ENCODE measurements at places on chromosomes 3 and 15. TPM values are rescaled to one million over a fixed set of nuclear protein-coding genes. Genes with fewer than 3 reads are reported as not detected.

GRCh38 chr3:185204894-185205293, 49.0 kb downstream of the EHHADH start:
- no peak for DNase-seq

DNA sequence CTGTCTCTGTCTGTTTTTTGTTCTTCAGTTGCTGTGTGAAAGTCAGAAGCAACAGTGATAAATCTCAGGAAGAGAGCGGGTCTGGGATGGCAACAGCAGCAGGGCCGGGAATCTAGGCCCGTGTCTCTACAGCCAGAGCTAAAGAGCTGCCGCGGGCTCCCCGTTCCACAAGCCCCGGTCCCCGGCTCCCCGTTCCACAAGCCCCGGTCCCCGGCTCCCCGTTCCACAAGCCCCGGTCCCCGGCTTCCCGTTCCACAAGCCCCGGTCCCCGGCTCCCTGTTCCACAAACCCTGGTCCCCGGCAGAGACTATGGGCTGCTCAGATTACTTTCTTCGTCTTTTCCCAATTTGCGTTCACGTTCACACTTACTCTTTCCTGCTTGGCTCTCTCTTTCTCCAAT, 19.5 kb downstream of the RCCD1 start:
- DNase-seq = no peak

DNA sequence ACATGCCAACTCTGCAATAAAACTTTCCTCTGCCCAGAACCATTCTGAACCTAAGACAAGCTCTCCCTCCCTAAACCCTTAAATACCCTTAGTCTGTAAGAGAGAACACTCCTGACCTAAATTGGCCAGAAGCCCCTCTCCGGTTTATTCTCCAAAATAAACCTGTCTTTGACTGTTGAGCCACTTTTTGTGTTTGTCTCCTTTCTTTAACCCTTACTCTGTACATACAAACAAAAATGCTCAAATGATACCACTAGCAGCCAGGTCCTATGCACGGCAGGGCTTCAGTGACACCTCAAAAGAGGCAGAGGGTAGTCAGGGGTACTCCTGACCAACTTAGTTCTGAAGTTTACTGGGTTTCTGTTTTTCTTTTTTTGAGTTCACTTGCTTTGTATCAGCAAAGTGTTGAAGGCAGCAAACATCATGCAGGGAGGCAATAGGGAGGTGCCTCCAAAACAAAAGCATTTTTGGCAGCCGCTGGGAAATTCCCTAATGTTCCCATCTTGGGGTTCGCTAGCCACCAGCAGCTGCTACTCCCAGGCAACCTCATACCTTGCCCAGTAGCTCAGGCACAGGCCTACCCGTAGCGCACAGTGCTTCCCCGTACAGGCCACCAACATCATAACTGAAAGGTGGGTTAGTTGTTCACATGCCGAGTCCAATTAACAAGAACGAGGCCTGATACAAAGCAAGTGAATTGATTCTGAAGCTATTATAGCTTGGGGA, 62.9 kb upstream of the GCNT3 start:
- DNase-seq = no peak

DNA sequence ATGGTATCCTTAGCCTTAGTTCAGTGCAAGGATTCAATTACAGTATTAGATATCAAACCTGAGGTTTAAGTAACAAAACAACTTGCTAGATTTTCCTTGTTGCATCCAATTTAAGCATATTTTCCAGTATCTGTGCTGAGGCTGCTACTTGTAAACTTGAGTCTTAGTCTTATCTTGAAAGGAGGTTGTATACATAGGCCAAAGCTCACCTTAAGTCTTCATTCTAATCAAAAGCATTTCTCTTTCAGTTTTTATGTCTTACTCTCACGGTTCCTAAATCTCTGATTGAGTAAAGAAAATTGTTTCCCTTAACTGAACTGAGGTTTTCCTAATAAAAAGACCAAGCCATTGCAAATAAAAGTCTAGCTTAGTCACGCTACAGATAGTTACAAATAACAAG, 52.6 kb downstream of the U2SURP start:
- no peak for DNase-seq

- peak; percentile 18 for DNase-seq
Observed at GRCh38 chr3:14145236-14145635, 20.4 kb downstream of the TMEM43 start.

DNA sequence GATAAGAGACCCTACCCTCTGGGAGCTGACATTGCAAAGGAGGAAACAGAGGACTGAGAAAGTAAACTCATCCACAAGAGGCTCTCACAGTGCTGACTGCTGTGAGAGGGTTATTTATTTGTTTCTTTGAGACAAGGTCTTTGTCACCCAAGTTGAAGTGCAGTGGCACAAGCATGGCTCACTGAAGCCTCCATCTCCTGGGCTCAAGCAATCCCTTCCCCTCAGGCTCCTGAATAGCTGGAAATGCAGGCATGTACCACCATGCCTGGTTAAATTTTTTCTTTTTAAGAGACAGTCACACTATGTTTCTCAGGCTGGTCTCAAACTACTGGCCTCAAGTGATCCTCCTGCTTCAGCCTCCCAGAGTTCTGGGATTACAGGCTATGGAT, 52.8 kb downstream of the FBLN2 start:
- DNase-seq = no peak

- DNase-seq = no peak
Observed at GRCh38 chr3:66454464-66454859, 46.4 kb downstream of the LRIG1 start.

DNA sequence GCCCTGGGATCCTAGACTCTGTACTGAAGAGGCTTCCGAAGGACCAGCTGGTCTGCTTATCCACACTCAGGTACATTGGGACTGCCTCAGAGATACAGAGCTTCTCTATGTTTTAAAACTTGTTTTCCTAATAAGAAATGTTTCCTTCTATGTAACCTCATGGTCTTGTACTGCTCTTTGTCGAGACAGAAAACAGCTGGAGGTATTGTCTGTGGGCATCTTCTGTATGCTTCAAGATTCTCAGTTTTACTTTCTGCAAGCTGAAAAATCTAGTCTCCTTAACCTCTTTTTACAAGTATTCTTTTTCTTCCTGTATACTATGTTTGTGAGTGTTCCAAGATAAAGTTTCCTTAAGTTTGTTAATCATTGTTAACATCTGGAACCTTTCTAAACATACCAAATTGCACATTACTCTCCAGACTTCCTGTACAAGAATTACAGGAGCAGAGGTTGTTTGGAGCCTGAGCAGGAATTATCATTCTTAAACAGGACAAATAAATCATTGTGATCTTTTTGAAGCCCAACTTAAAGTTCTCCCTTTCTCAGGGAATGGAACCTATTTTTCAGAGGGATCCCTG, 358.3 kb upstream of the CFAP20DC start:
- no peak for DNase-seq

- DNase-seq = no peak
Observed at GRCh38 chr3:123467046-123467445, 18.2 kb upstream of the ADCY5 start.

DNA sequence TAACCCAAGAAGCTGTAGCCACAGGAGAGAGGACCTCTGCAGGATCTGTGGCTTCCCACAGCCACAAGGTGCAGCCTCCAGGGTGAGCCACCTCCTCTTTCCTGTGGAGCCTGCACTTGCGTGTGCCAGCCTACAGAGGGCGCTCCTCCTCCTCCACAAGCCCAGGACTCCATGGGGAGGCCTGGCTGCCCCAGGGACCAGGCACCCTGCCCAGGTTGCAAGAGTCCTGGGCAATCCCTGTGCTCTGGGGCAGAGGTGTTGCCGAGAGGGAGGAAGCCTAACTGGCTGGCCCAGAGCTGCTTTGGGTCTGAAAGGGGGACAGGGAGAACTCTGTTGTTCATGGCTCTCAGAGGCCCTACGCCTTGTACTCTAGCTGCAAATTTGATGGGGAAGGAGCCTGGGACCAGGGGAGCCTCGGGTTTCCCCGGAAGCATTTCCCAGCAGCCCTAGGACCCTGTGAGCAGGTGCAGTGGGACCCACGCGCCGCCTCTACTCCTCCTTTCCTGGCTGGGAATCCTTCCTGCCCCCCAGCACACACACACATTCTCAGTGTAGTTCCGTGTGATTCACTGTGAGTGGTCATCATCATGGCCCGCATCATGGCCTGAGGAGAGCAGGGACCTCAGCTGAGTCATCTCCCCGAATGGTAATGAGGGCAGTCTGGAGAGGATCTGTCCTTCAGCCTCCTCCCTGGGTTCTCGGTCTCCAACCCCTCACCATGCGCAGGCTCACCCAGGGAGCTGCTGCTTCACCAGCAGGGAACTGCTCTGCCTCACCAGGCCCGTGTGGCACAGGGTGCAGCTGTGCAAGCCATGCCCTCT, 24.3 kb downstream of the TBC1D21 start:
- peak; percentile 69 for DNase-seq

DNA sequence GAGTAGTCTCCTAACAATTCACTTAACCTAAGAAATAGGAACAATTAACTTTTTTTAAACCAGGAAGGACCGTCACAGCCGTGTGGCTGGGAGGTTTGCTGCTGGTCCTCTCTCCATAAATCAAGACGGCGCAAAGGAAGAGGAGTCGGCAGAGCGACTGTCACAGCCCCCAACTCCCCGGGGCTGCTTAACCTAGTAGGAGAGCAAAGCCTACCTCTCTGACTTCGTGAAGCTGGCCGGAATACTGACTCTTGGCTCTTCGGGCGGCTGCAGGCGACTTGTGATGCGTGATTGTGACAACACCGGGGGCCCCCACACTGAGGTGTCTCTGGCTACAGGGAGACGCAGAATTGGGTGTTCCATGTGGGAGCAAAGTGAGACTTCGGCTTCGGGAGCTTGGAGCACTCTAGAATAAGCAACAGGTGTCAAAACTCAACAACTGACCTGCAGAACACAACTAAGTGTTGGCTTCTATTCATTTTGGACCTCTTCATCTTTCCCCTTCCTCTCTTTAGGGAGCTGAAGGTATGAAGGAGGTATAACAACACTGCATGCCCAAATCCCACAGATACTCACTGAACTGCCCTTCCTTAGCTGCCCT, 151.1 kb downstream of the OSBPL10 start:
- no peak for DNase-seq

GRCh38 chr3:65508750-65509422, 529.8 kb downstream of the MAGI1 start:
- no peak for DNase-seq

DNA sequence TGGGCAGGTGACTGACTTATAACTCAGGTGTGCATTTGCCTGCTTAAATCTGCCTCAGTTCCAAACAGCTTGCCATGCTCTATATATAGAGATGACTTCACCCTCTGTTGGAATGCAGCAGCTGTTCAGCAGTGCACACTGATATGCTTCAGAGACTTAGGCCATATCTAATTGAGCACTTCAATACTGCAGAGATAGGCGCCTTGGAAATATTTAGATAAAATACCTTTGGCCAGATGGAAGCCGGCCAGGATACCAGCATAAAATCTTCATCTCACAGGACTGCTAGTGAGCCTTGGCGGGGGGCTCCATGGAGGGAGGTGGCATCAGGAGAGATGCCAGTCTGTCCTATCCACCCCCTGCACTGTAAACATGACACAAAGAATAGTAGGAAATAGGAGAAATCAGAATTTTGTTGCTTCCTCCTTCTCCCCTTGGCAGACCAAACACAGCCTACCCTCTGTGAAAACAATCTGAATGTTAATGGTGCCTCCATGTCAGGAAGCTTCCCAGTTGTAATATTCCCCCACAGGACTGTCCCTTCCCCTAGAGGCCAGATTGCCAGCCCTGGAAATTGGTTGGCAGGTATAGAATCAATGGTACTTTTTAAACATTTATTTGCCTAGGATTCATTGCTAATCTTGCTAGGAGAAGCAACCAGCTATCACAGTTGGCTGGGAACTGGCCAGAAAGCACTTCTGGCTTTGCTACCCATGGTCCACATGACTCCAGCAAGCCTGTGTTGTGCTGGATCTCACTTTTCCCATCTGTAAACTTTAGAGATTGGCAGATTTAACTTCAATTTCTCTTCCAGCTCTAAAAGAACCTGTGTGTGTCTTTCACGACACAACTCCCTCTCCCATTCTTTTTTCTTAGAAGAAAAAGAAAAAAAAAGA, 215.5 kb upstream of the KCNMB2 start:
- no peak for DNase-seq

DNA sequence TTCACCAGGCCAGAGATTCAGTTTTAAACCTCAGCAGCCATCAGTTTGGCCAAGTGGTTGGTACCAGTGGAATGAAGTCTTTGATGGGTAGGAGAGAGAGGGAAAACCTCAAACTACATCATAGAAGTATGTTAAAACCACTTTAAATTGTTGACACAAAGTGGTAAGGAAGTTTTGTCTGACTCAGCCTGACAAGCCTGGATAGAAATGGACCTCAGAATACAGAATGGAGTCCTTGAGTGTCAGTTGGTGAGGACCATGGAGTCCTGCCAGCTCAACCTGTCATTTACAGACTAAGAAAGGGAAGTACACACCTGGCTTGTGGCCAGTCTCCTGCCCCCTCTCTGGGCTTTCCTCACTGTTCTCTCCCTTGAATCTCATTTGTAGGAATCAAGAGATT, 12.1 kb downstream of the EAF1 start:
- DNase-seq = no peak

DNA sequence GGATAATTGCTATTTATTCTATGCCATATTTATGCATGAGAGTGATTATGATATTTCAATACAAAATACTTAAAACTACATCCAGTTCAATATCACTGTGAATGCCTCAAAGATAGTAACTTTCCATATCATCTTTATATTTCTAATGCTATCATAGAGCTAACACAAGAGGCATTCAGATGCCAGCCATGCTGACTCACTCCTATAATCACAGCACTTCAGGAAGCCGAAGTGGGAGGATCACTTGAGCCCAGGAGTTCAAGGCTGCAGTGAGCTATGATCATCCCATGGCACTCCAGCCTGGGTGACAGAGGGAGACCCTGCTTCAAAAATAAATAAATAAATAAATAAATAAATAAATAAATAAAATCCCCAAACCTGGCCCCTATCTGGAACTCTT, 498.7 kb downstream of the EPHA3 start:
- DNase-seq = no peak

The EPHA3 gene
- not detected for total RNA-seq

The CLEC3B gene
- not detected for total RNA-seq

The THBS1 gene
- 0.31 TPM for total RNA-seq

The CHRNA3 gene
- not detected for total RNA-seq

The TUSC2 gene
- 26.9 TPM for total RNA-seq

Data from natural killer cell treated with Interleukin-12 subunit alpha and Interleukin-12 subunit beta and Interleukin-15 and Interleukin-18, amount 100 ng/mL, for 72 hours (primary cell).